Muscle of back (tissue), 13 donors: ENCODE measurements at places on chromosomes 11 and 22.

DNA sequence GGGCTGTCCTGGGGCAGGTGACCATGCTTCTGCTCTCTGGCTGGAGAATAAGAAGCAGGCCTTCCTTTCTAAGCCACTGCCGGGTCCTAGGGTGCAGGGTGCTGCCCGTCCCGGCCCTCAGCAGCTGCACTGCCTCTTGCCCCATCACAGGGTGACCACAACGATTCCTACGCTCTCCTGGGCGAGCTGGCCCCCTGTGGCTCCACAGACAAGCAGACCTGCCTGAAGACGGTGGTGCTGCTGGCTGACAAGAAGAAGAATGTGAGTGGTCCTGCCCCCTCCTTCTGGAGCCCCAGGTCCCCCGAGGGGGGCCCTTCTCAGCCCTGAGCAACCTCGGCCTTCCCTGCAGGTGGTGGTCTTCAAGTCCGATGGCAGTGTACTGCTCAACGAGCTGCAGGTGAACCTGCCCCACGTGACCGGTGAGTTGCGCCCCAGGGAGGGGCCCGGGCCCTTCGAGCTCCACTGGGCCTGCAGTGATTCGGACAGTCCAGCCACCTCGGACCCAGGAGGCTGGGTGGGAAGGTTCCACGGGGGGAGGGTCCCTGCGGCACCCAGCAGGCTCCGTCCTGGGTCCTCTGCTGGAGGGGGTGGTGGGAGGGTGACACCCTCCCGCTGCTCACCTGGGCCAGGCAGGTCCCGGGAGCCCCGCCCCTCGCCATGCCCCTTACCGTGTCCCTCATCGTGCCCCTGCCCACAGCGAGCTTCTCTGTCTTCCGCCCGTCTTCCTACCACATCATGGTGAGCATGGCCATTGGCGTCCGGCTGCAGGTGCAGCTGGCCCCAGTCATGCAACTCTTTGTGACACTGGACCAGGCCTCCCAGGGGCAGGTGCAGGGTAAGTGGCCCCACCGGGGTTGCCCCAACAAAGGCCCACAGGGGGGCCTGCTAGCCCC lies 8.3 kb downstream of the MUC2 start:
- no peak for DNase-seq

GRCh38 chr11:109606256-109606655 lies 184.3 kb downstream of the C11orf87 start:
- peak; percentile 55 for DNase-seq

DNA sequence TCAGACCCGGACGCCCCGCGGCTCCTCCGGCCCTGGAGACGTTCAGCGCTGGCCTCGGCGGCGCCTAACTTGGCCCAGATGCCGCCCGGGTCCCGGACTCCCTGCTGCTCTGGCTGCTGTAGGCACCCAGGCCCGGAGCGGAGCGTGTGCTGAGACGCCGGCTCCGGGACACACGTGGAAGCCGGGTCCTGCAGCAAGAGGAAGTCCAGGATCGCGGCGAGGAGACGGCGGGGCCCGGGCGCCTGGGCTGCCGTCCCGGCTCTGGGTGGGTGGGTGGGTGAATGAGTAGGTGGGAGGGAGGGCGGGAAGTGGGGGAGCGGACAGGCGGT lies 223 bp downstream of the WT1 start:
- DNase-seq = no peak

GRCh38 chr11:57459164-57460021 lies 935 bp upstream of the RTN4RL2 start:
- no peak for DNase-seq

DNA sequence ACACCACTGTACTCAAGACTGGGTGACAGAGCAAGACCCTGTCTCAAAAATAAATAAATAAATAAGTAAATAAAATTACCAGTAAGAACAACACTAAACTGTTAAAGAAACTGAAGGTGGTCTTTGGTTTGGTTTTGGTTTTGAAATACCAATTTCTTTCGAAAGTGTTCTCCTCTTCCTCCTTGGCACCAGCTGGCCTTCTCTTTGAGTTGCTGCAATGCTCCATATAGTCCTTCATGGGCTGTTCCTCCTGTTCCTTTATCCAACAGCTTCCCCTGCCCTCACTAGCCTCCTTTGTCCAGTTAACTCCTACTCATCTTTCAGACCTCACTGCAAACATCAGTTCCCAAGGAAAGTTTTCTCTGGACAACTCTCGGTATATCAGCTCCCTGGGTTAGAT lies 5.0 kb upstream of the UVRAG start:
- no peak for DNase-seq

GRCh38 chr22:50061824-50062355 lies 3.8 kb upstream of the TTLL8 start:
- no peak for DNase-seq

DNA sequence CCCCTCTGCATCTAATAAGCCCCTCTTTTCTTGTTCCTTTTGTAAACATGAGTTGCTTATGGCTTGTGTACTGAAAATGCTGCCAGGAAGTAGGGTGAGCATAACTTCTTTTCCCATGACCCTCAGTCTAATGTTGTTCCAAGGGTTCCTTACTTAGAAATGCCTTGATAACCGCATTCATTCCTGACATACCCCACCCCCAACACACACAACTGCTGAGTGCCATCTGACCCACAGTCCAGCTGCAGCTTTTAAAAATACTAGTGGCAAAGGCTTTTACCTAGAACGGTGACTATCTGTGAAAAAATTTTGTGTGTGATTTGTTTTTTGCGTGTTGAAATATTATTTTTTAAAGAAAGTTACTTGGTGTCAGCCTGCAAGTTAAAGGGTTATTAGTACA lies 52.6 kb downstream of the ARHGAP42 start:
- peak; percentile 53 for DNase-seq
